Mucosa of descending colon (tissue), 3 donors: ENCODE measurements at places on chromosomes 7 and 10. TPM values are rescaled to one million over a fixed set of nuclear protein-coding genes. Genes with fewer than 3 reads are reported as not detected.

GRCh38 chr10:23656735-23657134 lies 217.9 kb downstream of the OTUD1 start:
- no peak for DNase-seq

- DNase-seq, result no peak
Measured at GRCh38 chr10:31999070-31999660, 57.1 kb downstream of the KIF5B start.

DNA sequence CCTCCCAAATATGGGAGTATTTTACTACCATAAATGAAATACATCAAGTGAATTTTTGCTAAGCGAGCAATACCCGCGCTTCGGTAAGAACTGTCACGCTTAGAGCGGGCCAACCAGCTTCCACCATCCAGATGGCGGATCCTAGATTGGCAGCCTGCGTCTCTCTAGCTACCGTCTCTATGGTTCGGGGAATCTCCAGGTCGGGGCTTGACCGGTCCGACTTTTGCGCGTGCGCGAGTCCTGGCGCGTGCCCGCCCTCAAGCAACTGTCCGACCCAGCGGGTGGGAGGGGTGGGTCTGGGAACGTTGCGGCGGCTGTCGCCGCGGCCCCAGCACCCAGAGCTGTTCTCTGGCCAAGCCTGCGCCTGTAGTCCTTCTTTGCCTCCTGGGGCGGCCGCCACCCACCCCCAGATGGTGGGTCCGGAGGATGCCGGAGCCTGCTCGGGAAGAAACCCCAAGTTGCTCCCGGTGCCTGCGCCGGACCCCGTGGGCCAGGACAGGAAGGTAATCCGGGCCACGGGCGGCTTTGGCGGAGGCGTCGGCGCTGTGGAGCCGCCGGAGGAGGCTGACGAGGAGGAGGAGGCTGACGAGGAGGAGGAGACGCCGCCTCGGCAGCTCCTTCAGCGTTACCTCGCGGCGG lies at the start of gene TBC1D12:
TSS of gene TBC1D12 (plus strand) at position 338 of the 639 bp plus-strand sequence. CDS start at position 411, 73 bp downstream.
- DNase-seq, result peak; percentile 96

Gene GIGYF1
- total RNA-seq, result 48.1 TPM

Gene FRMPD2
- total RNA-seq, result 0.35 TPM

Gene TAF5
- total RNA-seq, result 4.4 TPM

DNA sequence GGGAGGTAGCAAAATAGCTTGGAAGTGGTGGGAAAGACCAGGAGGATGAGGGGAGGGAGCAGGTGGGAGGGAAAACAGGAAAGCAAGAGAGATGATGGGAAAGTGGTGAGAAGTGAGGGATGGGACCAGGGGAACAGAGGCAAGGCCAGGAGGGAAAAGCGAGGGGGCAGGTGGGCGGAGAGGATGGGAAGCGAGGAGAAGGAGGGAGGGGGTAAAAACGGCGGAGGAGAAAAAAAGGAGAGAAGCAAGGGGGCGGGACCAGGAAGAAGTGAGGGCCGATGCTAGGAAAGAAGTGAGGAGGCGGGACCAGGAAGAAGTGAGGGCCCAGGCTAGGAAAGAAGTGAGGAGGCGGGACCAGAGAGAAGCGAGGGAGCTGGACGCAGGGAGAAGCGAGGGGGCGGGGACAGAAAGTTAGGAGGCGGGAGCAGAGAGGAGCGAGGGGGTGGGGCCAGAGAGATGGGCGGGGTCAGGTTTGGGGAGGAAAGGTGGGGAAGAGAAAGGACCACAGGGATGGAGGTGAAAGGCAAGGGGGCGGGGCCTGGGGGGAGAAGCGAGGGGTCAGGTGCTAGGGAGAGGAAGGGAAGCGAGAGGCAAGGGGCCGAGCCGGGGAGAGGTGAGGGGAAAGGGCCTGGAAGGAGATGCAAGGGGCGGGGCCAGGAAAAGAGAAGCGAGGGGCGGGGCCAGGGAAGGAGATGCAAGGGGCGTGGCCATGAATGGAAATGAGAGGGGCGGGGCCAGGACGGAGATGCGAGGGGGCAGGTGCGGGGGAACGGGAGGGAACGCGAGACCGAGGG lies 984 bp downstream of the SMURF1 start:
- DNase-seq, result peak; percentile 97

- DNase-seq, result no peak
Measured at GRCh38 chr7:99357701-99358490, 16.6 kb upstream of the ARPC1B start.

GRCh38 chr10:3424111-3424851 lies 251.7 kb upstream of the PITRM1 start:
- peak; percentile 68 for DNase-seq

GRCh38 chr7:70678621-70679251 lies 453.2 kb upstream of the GALNT17 start:
- no peak for DNase-seq

Gene PNLIPRP1
- total RNA-seq, result not detected

GRCh38 chr10:36253731-36254130 lies 611.6 kb upstream of the FZD8 start:
- no peak for DNase-seq

DNA sequence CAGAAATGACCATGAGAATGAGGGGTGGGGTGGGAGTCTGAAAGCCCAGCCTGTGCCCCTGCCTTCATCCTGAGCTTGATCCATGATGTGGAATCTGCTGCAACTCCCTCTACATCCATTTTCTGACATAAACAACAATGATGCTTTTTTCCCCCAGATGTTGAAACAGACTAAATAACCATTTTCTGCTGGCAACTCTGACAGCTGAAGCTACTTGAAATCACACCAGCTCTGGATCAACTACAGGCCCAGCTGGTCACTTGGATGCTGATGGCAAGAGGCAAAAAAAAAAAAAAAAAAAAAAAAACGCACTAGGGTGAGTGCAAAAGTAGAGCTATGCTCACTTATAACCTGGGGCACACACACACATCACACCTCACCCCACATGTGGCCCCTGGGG lies 74.2 kb downstream of the FAM107B start:
- no peak for DNase-seq

Gene CFAP58
- total RNA-seq, result 0.44 TPM

- peak; percentile 40 for DNase-seq
Measured at GRCh38 chr10:49138361-49138891, 4.6 kb upstream of the FAM170B start.

DNA sequence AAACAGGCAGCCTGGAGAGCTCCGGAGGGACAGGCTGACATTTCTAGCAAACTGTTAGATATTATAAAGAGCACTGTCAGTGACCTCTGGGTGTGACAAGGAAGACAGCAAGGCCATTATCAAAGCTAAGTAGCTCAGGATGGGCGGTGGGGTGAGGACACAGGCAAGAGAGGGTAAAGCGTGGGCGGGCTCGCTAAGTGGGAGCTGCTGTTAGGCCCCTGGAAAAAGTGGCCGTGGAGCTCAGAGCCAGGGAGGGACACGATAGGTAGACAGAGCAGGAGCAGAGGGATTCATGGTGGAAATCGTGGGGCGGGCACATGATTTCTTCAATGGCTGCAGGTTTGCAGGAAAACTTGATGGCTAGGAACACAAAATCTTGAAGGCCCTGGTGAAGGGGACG lies 51.4 kb upstream of the NPS start:
- DNase-seq, result no peak

GRCh38 chr10:49204119-49204518 lies 15.9 kb upstream of the TMEM273 start:
- DNase-seq, result no peak

Gene FXYD4
- total RNA-seq, result not detected

- no peak for DNase-seq
Measured at GRCh38 chr7:34982371-34983019, 54.8 kb downstream of the DPY19L1 start.

DNA sequence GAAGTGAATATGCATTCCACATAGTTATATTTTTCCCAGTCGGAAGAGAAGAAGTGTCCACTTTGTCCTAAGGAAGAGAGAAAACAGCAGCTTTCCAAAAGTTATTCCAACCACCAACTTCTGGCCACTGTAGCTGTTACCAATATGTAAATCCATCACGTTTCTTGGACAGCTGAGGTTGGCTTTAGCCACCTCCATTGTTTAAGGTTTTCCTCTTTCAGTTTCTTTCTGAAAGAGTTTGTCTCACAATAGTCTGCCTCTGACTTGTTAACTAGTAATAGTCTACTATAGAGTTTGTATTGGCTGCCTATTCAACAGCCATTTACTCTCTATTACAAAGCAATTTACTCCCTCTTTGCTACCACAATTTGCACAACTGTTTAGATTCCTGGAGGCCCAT lies 457.6 kb upstream of the LRRN3 start:
- DNase-seq, result no peak

- no peak for DNase-seq
Measured at GRCh38 chr10:97199152-97199551, 13.4 kb upstream of the SLIT1 start.

GRCh38 chr10:127216786-127217185 lies 20.4 kb upstream of the INSYN2A start:
- DNase-seq, result no peak

DNA sequence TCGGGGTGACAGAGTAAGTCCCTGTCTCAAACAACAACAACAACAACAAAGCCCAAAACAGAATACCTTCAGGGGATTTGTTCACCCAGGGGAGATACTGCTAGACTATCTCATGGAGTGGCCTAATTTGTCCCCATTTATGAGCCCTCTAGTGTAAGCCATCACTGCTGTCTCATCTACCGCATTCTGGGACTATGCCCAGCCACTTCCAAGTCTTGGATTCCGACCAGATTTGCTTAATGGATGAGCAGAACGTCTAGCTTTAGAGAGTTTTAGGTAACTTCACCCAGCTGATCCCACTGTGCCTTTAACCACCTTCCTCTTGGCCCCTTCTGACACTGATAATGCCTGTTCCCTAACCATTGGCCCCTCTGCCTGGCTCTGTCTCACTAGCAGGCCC lies 47.1 kb downstream of the PAPSS2 start:
- no peak for DNase-seq

Gene SFRP5
- total RNA-seq, result 1.0 TPM

DNA sequence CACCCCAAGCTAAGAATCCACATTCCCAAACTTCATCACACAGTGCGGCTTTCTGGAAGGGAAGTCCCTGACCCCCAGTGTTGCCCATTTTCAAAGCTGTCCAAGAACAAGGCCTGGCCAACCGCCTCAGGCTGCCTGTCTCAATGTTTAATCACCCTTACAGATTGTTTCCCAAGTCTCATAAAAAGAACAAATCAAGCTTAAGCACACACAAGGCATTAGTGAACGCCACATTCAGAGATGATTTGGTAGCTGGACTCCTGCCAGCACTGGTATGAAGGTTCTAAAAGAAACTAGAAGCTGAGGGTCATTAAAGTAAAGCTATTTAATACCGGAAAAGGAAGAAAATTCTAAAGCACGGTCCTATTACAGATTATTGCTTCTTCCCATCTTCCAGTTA lies 35.6 kb downstream of the C10orf90 start:
- DNase-seq, result no peak

- no peak for DNase-seq
Measured at GRCh38 chr10:34156781-34157425, 658.2 kb downstream of the PARD3 start.

Gene FGFR2
- 77.5 TPM for total RNA-seq

- no peak for DNase-seq
Measured at GRCh38 chr10:74706966-74707365, 119.4 kb upstream of the KAT6B start.

Gene CALY
- total RNA-seq, result 7.5 TPM

DNA sequence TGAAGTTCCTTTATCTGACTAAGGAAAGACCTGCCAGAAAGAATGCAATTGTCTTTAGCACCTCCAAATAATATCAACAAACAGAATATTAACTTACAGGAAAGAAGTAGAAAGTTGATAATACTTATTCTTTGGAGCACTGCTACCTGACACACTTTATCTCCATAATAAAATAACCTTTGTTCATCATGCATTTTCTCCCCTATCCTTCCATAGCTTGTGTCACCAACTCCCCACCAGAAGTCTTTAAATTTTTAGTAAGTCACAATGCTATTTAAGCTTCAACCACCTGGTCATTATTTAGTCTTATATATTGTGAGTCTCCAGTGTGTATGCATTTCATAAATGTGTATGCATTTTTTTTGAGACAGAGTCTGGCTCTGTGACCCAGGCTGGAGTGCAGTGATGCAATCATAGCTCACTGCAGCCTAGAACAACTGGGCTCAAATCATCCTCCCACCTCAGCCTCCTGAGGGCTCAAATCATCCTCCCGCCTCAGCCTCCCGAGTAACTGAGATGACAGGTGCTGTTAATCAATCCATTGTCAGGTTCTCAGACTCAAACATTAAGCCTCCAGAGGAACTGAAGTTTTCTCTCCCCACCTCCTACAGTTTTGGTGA lies 7.3 kb upstream of the CYP3A43 start:
- no peak for DNase-seq

Gene CCL24
- total RNA-seq, result 25.6 TPM

Gene STEAP1B
- 0.77 TPM for total RNA-seq

Gene ACSM6
- not detected for total RNA-seq

GRCh38 chr10:55233505-55233904 lies 432.5 kb upstream of the PCDH15 start:
- no peak for DNase-seq

GRCh38 chr10:12684784-12685183 lies 316.7 kb downstream of the CCDC3 start:
- no peak for DNase-seq

GRCh38 chr7:74439541-74439940 lies 14.2 kb upstream of the GTF2IRD1 start:
- no peak for DNase-seq

Gene SND1
- total RNA-seq, result 106 TPM

DNA sequence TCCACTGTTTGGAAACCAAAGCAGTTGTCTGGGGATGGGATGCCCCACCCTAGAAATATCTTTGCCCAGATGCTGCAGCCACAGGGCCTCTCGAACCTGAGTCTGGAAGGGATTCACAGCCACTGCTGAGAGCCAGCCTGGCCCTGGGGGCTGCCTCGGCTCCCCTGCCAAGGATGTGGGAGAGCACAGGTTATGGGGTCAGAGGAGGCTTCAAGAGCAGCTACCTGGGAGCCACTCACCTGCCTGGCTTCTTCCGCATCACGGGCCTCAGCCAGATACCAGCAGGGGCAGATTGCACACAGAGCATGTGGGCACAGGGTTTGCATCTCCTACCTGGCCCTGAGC lies 5.4 kb upstream of the PWWP2B start:
- DNase-seq, result no peak

- no peak for DNase-seq
Measured at GRCh38 chr7:115363916-115364315, 442.0 kb downstream of the MDFIC start.

DNA sequence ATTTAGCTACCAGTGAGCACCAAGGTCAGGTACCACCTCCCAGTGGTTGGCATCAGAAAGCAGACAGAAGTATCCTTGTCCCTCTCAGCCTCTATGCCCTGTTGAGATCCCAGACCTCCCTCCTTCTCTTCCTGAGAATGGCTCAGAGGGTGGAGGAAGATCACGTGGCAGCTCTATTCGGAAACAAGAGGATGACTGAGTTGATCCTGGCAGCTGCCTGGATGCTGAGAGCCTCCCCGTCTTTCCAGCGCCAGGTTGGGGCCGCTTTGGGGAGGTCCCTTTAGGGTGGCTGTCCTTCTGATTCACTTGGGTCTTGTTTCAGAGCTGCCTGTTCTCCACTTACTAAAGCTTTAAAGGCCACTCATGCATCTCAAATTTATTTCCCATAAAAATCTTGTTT lies 36.9 kb upstream of the NPFFR1 start:
- DNase-seq, result no peak
